ENCODE measurements at places on chromosomes 3 and 15.

DNA sequence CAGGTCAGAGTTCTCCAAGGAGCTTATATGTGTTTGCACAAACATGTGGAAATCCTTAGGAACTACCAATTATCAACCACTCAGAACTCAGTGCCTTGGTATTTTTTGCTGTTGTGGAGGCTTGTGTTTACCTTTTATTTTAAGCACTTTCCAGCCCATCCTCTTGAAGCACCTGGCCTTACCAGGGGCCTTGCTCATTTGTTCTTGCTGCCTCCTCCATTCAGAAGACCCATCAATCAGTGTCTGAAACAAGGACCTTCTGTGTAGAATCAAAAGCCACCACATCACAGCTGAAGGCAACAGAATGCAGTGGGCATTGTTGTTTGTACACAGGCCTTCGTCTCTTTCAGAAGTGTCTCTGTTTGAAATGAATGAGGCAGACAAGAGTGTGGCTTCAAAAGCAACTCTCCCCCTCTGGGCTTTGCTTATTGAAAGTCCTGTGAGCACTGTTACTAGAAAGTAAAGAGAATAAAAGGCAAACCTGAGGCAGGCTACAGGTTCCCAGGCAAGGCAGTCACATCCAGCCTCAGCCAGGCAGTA lies 24.5 kb upstream of the LIPC start:
- no peak for DNase-seq

GRCh38 chr3:126107203-126107939 lies 23.4 kb upstream of the SLC41A3 start:
- no peak for DNase-seq

DNA sequence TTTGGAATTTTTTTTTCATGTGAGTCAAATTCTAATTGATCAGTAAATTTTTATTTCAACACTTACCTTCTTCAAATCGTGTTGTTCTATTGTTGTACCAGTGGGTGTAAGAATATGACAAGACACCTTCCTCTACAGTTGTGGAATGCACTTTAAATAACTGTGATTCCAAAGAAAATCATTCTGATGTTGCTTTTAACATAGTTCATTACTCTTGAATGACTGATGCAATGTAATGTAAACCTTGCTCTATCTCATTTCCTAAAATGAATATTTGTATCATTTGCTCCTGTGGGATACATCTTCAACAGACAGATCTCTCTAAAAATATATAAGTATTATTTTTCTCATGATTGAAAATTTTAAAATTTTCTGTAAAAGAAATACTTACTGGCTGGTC lies 313.4 kb downstream of the RBMS3 start:
- DNase-seq: no peak

DNA sequence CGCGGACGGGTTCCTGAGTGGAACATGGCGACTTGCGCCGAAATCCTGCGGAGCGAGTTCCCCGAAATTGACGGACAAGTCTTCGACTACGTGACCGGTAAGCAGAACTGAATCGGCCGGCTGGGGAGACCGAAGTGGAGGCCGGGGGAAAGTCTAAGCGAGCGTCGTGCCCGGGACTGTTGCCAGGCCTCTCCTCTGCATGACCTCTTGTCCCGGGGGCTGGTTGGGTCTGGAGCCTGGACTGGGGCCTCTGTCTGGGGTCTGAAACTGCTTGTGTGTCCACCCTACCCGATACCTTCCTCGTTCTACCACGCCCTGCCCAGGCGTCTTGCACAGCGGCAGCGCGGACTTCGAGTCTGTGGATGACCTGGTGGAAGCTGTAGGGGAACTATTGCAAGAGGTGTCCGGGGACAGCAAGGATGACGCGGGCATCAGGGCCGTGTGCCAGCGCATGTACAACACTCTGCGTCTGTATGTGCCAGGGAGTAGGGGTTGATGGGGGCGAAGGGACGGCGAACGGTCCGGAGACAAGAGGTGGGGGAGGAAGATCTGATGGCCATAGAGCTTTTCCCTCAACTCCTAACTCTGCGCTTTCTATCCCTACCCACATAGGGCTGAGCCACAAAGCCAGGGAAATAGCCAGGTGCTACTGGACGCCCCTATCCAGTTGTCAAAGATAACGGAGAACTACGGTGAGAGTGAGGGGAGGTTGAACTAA lies at the start of gene ABCF3:
Gene ABCF3 (plus strand): TSS at position 16 of the 718 bp plus-strand sequence. CDS start 9 bp downstream, at position 25.
- DNase-seq: no peak

GRCh38 chr15:87777054-87777561 lies 479.4 kb downstream of the NTRK3 start:
- no peak for DNase-seq

DNA sequence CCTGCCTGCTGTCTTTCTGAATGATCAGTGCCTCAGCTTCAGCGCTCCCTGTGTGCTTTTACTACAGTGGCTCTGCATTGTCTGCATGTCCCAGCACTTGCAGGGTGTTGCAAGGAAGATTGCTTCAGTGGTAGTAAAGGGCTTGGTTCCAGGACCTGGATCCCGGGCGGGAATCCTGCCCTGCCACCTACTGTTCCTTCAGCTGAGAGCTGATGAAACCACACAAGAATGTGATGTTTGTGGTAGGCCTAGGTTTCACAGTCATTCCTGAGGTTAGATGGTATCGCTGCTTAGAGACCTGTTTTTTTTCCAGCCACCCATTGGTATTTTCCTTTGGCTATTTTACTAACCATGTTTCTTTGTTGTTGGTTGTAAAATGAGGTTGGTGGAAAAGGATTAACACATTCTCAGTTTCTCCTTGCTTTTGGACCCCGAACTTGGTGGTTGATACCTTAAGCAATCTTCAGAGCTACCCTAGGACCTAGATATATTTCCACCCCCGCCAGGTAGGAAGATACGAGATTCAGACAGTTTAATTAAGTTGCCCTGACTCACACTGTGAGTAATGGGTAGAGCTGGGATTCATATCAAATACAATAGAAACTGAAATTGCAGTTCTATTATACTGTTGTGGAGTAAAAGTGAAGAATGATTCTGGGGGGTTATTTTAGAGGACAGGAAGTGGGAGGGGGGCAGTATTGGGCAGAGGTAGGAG lies 11.4 kb downstream of the GPR87 start:
- DNase-seq: no peak

GRCh38 chr3:121981473-121981872 lies 40.6 kb downstream of the ILDR1 start:
- DNase-seq: no peak

GRCh38 chr3:81476692-81477091 lies 284.8 kb downstream of the GBE1 start:
- DNase-seq: no peak

GRCh38 chr15:92277776-92278175 lies 115.9 kb upstream of the ST8SIA2 start:
- no peak for DNase-seq

GRCh38 chr15:23839893-23840474 lies 152.9 kb upstream of the NDN start:
- no peak for DNase-seq

GRCh38 chr3:184815046-184815930 lies 3.3 kb downstream of the VPS8 start:
- DNase-seq: no peak

GRCh38 chr15:94677202-94677790 lies 445.9 kb downstream of the MCTP2 start:
- no peak for DNase-seq

DNA sequence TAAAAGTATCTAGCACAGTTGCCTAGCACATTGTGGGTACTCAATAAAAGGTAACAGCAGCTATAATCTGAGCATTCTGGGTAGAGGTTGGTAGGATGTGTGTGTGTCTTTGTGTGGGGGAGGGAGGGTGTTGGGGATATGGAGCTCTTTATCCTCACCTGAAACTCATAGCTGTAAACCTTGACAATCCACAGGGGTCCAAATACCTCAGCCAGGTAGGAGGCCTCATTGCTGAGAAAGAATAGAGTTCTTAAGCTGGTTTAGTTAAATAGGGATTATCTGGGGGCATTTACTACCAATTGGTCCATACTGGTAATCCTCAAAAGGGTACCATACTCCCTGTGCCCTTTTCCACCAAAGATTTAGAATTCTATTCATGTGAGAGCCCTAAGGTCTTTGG lies 3.9 kb downstream of the SERF2 start:
- DNase-seq: no peak

DNA sequence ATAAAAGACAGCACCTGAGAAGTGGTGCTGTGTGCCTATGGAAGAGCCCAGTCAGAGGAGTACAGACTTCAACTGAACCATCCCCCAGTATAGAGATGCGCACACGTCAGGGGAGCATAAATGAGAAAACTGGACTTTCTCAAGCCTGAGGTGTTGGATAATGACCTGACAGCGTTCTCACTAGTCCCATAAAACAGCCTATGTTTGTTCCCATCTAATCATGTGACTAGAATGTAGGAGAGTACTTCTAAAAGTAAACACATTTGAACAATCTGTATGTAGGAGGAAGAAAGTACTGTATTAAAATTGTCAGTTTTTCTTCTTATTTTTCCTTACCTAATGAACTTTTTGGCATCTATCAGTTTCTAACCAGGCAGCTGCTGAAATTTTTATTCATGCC lies 498.9 kb downstream of the CNTN4 start:
- DNase-seq: no peak

- no peak for DNase-seq
These were observed 240.1 kb upstream of the IGF1R start for GRCh38 chr15:98408231-98408630.

GRCh38 chr3:134699141-134699711 lies 48.4 kb upstream of the KY start:
- DNase-seq: no peak

DNA sequence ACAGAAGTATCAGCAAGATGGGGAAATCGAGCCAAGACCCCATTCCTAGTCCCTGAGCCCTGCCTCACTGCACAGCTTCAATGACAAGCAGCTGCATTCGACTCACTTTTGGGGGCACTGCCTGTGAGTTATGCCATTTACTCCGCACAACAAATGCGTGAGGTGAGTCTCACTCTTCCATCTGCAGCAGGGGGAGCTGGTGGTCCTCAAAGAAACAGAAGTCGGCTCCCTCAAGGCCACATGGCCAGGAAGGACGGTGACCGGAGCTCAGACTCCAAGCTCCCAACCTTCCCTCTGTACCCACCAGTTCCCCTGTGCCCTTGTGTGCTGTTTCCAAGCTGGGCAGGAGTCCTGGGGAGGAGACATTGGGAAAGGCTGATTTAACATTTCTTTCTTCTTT lies 127.7 kb upstream of the IQSEC1 start:
- no peak for DNase-seq

- DNase-seq: no peak
These were observed 16.4 kb upstream of the ZNF609 start for GRCh38 chr15:64443747-64444621.

GRCh38 chr3:126983653-126984390 lies 907 bp downstream of the PLXNA1 start:
- DNase-seq: no peak

GRCh38 chr3:113142476-113142875 lies 68.9 kb upstream of the BOC start:
- no peak for DNase-seq

DNA sequence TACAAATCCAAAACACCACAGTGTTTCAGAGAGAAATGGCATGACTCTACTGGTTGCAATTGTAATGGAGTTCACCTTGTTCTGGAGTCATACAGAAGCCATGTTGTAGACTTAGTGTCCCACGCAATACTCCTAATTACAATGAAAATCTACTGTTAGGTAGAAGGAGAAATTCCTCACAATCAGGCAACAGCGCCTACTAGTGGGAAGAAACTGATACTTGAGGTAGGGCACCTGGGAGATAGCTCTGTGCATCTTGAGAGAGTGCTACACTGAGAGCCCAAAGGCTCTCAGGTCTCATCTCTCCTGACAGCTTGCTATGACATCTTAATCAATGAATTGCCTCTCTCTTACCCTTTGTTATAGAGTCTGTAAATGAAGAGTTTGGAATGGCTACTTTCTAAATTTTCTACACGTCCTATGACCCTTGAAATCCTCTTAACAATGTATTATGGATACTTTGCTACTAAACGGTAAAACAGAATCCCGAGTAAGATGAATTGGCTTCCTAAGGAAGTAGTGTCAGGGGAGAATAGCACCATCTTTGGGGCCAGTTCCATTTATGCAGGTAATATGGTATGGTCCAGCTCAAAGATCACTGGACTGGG lies 422.7 kb upstream of the TPRG1 start:
- DNase-seq: peak; percentile 35

- DNase-seq: no peak
These were observed 12.0 kb downstream of the MESD start for GRCh38 chr15:80977627-80978036.

- no peak for DNase-seq
These were observed 9.3 kb upstream of the NR2E3 start for GRCh38 chr15:71800835-71801745.

- no peak for DNase-seq
These were observed 26.8 kb downstream of the EOGT start for GRCh38 chr3:68986496-68987208.

GRCh38 chr15:26234976-26235767 lies 372.0 kb upstream of the ATP10A start:
- no peak for DNase-seq

- no peak for DNase-seq
These were observed 106.5 kb downstream of the CHSY1 start for GRCh38 chr15:101145362-101145761.

- no peak for DNase-seq
These were observed 8.2 kb downstream of the HAPLN3 start for GRCh38 chr15:88887068-88887580.

DNA sequence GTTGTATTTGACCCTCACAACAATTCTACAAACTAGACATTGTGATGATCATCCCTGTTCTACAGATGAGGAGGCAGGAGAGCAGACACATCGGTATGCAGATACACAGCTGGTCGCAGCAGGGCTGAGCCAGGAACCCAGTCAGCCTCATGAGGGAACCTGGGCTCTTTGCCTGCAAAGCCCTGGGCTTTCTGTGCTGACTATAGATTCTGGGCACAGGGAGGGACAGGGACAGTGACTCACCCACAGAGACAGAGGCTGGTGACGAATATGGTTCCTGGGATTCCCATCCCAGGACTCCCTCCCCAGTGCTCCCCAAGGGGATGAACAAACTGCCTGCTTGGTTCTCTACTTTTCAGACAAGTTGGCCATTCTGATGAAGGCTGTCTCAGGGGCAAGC lies 3.8 kb upstream of the CAMP start:
- DNase-seq: no peak

- no peak for DNase-seq
These were observed 307.7 kb upstream of the SEMA6D start for GRCh38 chr15:47409600-47409999.

GRCh38 chr15:32701863-32702262 lies 15.9 kb upstream of the GREM1 start:
- DNase-seq: no peak

- no peak for DNase-seq
These were observed 10.8 kb downstream of the BCL2L10 start for GRCh38 chr15:52101542-52102323.

- DNase-seq: no peak
These were observed 17.8 kb upstream of the NR2E3 start for GRCh38 chr15:71792521-71792920.

- DNase-seq: no peak
These were observed 41.1 kb downstream of the MFSD1 start for GRCh38 chr3:158842976-158843375.

DNA sequence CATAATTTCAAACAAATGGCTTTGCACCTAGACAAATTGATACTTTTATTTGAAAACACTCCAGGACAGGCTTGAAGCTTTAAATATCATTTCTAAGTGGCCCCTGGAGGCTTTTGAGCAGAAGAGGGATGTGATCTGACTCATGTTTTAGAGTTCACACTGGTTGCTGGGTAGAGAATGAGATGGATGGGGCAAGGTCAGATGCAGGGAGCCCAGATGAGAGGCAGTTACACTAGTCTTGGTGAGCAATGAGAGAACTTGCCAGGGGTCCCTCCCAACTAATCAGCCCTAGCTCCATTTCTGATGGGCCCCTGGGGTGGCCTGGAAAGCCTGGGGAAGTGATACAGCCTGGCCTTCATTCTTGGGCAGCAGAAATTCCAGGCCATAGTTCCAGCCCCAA lies 190.4 kb downstream of the MEGF11 start:
- no peak for DNase-seq

GRCh38 chr3:115623044-115623868 lies at the start of gene GAP43:
TSS of gene GAP43 (plus strand) at chr3:115623510. CDS start at chr3:115623690, 180 bp downstream.
- no peak for DNase-seq
